ENCODE measurements at places on chromosomes 5 and 9.

GRCh38 chr9:78070521-78070920 is 38.9 kb upstream of the GNAQ start:
- DNase-seq = no peak

- no peak for DNase-seq
Observed at GRCh38 chr9:4463824-4464223, 26.4 kb upstream of the SLC1A1 start.

GRCh38 chr5:142017832-142018427 is 5.1 kb upstream of the GNPDA1 start:
- no peak for DNase-seq

DNA sequence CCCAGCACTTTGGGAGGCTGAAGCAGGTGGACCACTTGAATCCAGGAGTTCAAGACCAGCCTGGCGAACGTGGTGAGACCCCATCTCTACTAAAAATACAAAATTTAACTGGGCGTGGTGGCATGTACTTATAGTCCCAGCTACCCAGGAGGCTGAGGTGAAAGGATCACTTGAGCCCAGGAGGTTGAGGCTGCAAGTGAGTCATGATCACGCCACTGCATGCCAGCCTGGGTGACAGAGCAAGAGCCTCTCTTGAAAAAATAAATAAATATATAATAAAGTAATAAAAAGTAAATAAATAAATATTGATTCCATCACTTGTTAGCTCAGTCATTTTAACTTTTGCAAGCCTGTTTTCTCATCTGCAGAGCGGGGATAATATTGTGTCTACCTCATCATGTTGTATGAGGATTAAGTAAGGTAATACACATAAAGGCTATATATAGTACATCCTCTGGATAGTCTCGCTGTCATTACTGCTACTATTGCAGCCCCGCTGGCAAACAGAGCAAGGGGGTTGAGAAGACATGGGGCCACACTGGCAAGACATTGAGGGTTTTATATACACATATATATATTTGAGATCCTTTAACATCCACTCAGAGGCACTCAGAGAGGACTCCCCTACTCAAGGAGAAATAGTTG is 210.9 kb downstream of the C9orf152 start:
- no peak for DNase-seq

DNA sequence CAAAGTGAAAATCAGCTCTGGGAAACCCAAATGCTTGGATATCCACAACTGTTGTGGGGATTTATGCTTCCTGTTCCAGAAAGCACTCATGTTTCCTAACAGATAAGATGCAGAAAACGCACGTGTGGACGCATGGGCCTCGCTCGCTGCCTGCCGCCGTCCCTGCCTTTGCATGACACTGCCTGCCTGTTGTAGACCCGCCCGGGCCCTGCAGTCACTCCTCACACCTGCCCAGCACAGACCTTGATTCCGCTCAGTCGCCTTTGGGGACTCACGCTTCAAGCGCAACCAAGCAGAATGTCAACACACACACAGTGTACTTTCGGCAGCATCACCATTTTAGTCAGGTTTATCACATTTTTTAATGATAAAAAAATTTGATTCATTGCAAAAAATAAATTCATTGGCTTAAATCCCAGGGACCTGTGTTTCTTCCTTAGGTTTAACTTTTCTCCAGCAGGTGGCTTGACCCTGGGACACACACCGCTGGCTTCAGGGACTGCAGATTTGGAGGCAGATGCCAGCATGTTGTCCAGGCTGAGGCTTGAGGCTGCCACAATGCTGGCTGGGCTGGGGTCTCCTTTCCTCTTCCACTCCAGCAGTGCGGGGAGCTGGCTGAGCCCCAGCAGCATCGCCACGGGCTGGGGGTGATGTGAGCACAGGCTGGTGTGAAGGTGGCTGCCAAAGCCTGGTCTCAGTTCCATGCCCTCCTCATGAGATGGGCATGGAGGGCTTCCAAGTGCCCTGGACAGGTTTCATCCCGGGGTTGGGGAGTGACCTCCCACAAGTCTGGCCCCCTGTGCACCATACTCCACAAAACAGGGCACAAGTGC is 416.9 kb upstream of the IRX4 start:
- DNase-seq = no peak

DNA sequence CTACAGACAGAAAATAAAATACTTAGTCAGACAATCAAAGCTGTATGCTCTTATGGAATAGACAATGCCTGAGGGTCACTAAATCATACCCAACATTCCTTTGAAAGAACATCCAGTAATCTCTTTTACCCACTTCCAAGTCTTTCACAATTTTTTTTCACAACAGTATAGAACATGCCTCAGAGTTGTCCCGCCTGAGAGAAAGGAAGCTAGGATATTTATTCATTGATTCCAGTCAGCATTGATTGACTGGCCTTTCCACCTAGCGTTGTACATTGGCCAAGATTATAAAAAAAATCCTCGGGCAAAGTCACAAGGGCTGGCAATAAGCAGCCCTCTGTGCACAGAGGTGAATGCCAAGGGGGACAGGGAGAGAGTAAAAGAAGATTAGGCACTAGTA is 318.1 kb upstream of the PIK3R1 start:
- no peak for DNase-seq

DNA sequence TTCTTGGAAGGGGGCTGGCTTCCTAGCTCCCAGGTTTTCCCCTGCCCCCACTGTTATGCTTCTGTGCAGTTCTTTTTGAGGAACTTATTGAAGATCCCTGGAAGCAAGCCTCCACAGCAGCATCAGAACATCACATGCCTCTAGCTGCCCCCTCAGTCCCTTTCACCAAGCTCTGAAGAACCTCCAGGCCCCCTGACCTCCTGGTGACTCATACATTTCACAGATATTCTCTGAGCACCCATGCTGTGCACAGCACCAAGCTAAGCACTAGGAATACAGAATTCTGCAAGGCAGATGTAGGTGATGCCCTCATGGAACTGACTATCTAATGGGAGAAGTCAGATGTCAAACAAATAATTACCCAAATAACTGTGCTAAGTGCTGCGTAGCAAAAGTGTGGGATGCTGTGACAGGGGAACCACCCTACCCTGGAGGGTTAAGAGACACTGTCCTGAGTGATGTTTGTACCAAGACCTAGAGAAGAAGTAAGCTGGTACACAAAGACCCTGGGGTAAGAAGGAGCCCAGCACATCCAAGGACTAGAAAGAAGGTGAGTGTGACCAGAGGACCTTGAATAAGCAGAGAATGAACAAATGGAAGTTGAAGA is 213.7 kb upstream of the NR4A3 start:
- DNase-seq = no peak

DNA sequence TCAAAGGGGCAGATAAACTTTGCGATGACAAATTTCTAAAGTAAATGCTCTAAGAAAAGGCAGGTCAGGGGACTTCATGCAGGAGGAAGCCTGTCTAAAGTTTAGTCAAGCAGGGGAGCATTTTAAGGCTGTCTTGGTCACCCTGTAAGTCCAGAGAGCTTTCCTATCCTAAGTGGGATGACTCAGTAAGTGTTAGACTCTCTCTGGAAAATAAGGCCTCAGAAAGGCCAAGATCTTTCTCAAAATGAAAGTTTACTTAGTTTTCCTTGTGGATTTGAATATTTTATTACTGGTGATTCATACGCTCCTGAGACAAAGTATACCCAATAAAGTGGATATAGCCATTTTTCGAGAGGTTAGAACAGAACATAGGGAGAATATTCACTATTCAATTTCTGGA is 806.9 kb upstream of the CDH9 start:
- no peak for DNase-seq

DNA sequence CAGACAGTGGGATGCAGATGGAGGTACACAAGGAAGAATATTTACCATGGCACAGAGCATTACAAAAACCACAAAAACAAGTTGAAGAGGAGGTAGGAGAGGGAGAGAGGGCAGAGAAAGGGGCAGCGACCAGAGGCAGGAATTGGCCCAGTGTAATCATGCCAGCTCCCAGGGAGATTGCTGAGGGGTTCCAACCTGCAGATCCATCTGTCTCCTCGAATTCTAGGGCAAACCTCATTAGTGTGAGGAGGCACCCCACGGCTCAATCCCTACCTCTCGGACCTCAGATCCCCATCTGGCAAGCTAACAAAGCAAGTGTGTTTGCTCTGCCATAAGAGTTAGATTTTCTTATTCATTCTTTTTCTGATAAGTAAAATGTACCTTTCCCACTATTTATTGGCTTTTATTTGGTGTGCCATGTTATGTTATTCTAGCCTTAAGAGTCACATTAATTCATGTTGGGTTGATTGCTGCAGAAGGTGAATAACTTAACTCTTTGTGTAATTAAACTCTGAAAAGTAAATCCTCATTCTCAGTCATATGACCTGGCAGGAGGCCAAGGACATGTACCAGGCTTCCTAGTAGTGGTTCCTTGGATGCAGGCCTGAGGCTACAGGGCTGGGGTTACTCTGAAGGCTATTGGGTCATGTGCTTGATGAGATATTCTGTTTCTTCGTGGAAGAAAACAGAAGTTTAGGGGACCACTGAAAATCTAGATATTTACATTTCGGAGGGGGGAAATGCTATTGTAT is 315.2 kb upstream of the ATP10B start:
- DNase-seq = no peak

DNA sequence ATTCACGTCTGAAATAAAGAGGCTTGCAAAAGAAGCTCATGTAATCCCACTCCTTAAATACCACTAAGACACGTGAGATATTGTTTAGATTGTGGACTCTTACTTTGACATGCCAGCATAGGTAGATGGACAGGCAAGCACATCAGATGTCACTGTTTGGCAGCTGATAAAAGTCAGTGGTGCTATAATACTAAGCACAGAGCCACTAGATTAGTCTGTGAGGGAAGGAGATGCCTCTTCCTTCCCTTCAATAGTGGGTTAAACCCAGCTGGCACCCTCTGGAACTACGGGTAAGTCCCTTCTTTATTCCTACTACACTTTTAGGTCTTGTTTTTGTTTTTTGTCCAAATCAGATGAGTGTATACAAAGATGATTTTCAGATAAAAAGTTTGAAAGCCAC is at the start of gene MYOT:
TSS of gene MYOT (plus strand) at position 197 of the 400 bp plus-strand sequence. CDS start 2,792 bp downstream, outside the sequence.
- no peak for DNase-seq

GRCh38 chr5:143064218-143064641 is 294.1 kb downstream of the ARHGAP26 start:
- no peak for DNase-seq

GRCh38 chr9:81430727-81431126 is 258.6 kb downstream of the TLE1 start:
- no peak for DNase-seq

DNA sequence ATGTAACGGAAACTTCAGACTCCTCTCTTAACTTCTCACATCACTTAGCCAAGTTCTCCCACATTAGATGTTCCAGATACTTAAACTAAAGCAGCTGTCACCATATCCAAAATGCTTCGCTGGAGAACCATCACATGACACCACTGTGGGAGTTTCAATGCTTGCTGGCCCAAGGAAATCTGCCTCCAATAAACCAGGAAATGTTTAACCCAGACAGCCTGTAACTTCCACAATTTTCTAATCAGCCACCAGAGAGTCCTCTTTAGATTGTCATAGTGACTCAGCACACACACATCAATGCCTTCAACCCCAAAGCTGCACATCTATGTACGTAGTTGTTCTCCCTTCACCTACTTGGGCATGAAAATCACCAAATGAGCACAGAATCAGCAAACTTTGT is 118.7 kb downstream of the LPAR1 start:
- DNase-seq = no peak

DNA sequence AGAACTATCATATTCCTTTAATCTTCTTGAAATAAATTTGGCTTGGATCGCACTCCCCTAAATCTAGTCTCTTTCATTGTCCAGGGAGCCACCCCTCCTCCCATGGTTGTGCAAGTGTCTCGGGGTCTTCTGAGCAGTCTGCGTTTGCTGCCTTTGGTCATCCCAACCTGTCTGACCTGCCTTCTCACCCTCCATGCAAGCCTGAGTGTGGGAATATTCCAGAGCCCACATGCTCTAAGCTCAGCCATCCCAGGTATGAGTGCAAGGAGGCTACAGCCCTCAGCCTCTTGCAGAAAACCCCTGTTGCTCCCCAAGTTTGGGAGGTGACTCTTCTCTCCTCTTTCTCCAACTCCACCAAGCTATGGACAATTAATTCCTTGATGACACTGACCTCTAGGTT is 7.7 kb upstream of the CTSL start:
- no peak for DNase-seq

DNA sequence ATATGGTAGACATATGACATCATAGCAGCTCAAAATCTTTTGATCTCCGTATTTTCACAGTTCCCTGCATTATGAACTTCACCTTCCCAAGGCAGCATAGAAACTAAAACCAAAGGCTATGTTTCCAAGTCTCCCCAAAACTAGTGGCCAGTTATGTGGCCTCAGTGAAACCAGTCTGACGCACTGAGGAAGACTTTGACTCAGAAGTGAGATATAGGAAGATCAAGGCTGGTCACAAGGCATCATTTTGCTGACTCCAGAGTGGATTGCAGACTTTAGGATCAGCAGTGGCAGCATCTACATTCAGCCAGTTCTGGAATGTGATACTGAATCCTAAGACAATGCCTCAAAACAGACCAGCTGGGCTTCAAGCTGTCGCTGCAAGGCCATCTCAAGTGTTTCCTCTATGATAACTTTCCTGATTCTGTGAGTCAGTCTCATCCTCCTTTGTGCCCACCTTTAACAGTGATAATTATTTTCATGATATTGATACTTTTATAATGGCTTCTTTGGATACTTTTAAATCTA is 34.4 kb upstream of the ELL2 start:
- DNase-seq = no peak

DNA sequence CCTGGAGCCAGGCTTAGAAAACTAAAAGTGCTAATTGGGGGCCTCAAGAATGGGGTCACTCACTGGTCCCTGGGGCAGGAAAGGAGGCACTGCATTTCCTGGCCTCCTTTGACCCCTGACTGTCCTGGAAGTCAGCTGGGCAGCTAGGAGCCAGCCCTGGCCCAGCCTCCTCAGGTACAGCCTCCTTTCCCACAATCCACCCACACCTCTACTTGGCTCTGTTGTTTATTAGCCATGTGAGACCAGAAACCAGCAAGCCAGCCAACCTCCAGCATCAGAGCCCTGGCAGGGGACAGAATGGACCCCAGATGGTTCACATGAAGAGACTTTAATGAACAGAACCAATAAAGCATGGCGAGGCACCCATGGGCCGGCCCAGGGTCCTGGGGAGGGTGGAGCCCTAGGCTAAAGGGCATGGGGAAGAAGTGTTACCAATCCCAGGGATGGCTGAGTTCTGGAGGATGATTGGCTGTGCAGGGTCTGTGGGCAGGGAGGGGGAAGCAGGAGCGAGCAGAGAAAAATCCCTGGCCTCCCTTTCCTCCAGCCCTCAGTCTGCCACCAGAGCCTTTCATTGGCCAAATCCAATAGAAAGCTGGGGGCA is 55.3 kb upstream of the ANGPTL2 start:
- no peak for DNase-seq

- DNase-seq = no peak
Observed at GRCh38 chr5:32503261-32503660, 58.7 kb upstream of the ZFR start.

GRCh38 chr5:180289433-180289832 is 2.5 kb downstream of the MAPK9 start:
- DNase-seq = no peak

DNA sequence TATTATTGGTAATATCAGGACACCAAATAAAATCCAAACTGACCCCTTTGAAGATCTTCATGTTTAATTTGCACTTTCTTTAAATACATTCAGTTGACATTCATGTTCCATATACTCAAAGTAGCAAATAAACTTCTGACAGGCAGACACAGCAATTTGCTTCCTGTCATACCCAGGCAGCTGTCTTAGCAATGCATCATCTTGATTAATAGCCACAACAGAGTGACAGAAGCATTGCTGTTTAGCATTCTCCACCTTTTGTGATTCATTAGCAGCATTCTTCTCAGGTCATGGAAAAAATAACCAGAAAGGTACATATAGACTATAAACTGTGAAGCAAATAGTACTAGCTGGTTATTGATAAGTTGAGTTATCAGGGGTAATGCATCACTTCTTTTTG is 366.8 kb downstream of the CYLC2 start:
- DNase-seq = no peak

- DNase-seq = no peak
Observed at GRCh38 chr5:138927544-138927943, 52.4 kb upstream of the LRRTM2 start.
